ENCODE measurements at places on chromosomes 1 and 21.

- no peak for DNase-seq
Measured at GRCh38 chr1:69570356-69570755, 2.6 kb downstream of the LRRC7 start.

DNA sequence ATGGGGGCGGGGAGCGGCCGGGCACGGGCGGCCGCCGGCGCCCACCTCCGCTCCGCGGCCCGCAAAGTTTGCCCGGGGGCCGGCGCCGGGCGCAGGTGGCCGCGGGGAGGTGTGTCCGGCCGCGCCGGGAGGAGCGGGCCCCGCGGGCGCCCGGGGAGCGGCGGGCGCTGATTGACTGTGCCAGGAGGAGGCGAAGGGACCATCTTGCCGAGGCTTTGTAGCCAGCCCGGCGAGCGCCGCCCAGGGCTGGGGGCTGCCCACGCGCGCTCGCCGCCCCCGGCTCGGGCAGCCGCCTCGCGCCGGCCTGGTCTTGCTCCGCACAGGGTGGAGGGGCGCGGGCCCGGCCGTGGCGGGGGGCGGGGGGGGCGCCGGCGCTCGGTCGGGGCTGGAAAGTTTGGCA, 432 bp downstream of the EPHB2 start:
- DNase-seq: peak; percentile 22

DNA sequence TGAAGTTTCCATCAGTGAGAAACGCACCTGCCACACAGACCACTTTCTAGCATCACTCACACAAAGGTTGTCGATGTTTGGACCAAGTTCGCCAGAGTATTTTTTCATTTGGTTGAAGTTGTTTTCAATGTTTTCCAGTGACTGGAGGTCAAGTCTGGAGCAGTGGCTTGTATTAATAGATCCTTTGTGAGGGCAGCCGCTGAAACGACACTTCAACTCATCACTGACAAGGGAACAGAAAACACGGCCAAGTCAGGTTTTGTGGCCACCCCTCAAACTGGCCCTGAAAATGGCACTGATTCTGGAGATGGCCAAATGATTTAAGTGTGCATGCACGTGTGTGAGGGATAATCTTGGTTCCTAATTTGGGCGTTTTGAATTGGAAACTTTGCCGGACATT, 675.6 kb downstream of the SMYD3 start:
- no peak for DNase-seq

DNA sequence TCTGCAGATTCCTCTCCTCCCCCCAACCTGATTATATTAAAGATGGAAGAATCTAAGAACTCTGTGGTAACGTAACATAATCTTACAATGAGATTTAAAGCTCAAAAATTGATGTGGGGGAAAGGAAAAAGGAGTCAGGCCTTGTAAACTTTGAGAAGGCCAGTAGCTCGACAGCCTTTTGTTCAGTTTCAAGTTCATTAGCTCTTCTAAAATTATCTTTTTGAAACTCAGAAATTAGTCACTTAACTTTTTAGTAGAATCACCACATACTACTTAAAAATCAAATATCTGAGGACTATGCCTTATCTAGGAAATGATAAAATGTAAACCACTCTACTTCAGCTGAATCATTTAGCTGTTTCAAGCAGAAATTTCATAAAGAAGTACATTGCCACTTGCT, 996.2 kb downstream of the AMY1C start:
- DNase-seq: no peak

DNA sequence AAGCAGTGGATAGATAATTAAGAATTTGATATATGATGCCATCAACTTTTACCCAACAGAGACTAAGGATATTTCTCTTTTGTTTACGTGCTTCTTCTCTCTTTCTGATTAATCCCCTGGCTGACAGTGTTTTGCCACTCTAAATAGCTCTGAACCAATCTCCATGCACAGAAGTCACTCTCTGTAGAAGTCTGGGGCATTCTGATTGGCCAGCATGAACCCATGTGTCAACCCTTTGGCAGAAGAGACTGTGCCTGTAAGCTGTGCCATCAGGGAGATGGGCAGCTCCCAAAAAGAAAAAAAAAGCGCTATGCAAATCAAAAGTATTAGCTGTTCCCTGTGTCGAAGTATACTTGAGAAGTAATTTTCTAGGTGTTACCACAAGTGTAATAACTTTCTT, 34.1 kb upstream of the NRIP1 start:
- no peak for DNase-seq

DNA sequence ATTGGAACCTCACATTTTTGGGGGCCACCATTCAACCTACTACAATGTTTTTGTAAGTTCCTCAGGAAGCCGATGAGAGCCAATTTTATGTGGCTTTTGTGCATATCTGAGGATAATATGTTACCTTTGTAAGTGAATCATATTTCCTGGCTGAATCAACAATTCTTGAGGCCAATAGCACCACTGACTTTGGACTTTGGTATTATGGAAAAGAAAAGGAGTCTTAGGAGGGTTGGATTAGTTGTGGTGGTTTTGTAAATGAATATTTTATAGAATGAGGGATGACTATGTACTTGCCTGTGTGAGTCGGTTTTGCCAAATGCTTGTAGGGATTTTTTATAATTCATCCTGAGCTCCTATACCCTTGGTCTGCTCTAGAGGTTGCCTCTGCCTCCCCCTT, 181.5 kb upstream of the HMGB4 start:
- no peak for DNase-seq

- DNase-seq: no peak
Measured at GRCh38 chr1:15205586-15206346, 41.3 kb upstream of the FHAD1 start.

DNA sequence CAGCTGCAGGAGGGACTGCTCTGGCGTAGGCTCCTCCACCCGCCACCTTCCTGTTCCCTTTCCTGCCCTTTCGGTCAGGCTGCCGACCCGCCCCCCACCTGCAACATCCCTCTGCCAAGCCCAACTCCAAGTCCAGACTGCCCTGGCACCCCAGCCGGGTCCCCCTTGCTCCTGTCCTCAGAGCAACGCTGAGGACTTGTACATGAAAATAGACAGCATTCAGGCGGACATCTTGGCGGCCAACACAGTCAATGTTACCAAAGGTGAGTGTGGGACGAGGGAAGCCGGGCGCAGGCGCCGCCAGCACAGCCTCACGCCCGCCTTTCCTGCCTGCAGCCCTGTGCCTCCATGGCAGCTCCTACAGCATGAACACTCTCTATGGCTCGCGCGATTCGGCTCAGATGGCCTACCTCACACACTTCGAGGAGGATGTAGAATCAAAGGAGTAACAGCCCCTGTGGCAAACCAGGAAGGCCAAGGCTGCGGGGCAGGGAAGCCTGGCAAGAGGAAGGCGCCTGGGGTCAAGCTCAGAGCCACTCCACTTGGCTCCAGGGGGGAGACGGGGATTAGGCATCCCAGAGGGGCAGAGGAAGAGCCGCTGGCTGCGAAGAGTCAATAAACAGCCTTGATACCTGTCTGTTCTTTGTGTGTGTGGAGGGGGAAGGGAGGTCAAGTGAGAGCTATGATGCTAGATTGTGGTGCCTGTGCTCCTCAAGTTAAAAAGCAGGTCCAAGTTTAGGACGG, 5.8 kb downstream of the RNU5D-1 start:
- DNase-seq: no peak

GRCh38 chr1:1437904-1438376, 2.5 kb downstream of the VWA1 start:
- DNase-seq: peak; percentile 58

- DNase-seq: no peak
Measured at GRCh38 chr1:79817031-79817560, 810.6 kb upstream of the ADGRL4 start.

DNA sequence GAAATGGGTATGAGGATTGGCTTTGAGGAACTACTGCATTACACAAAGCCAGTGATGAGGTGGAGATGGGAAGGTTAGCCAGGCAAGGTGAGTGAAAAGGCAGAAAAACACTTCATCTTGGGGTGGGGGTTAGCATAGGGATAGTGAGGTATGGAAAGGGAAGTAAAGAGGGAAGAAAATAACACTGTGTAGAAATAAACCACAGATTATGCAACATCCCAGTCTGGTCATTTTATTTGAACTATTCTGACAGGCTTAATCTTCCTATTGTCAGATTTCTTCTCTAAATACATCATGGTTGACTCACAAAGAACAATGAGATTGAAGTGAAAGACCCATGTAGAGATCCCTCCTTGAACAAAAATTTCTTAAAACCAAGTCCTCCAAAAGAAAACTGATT, 640.2 kb downstream of the PTPRC start:
- DNase-seq: no peak

- no peak for DNase-seq
Measured at GRCh38 chr1:196400478-196401451, 207.5 kb downstream of the KCNT2 start.

GRCh38 chr1:230772457-230773395, 25.5 kb downstream of the CAPN9 start:
- DNase-seq: no peak

DNA sequence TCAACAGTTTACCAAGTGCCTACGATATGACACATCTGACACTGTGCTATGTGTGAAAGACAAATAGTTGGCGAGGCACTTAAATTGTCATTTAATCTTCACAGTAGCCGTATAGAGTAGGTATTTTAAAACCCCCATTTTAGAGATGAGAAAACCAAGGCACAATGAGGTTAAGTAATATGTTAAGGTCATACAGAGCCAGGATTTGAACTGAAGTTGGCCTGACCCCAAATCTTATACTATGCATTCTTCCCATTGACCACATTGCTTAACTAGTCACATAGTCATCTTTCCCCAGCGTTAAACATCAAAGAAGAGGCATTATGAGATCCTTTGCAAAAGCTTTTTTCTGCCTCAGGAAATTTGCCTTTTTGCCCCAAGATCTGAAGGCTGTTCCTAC, 3.9 kb downstream of the INKA2 start:
- no peak for DNase-seq

GRCh38 chr1:160739098-160739511, at the start of gene SLAMF7:
Gene SLAMF7, plus strand, starts transcription at chr1:160739247. Its CDS starts 55 bp downstream, at chr1:160739302.
- DNase-seq: peak; percentile 87

Measured in natural killer cell treated with Interleukin-12 subunit alpha and Interleukin-12 subunit beta and Interleukin-15 and Interleukin-18, amount 100 ng/mL, for 72 hours (primary cell).